ENCODE measurements at places on chromosomes 7 and 10. TPM values are rescaled to one million over a fixed set of nuclear protein-coding genes. Genes with fewer than 3 reads are reported as not detected.

Gene CDNF
- total RNA-seq = 2.6 TPM

Gene LIPN
- total RNA-seq = not detected

Gene ACTR3C
- total RNA-seq = 28.1 TPM

Gene HOXA7
- total RNA-seq = 2.1 TPM

DNA sequence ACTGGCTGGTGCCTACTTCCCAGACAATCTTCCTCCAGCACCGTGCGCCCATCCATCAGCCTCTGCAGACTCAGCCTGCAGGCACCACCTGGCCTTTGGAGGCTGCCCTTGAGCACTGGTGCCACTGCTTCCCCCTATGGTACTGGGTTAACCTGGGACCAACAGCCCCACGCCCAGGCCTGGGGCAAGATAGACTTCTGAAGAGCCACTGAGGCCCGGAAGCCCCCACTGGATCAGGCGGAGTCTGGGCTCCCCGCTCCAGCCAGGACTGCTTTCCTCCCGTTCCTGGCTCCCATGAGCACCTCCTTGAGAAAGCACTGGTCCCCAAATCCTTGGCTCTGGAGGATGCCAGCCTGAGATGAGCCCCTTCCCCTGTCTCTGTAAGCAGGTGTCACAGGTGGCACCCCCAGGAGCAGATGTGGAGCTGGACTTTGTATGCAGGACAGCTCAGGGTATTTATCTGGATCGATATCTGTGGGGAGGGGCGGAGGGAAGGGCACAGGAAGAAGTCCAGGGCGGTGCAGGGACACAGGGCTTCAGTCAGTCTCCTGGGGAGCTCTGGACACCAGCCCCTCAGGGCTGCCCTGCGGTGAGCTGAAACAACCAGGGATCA lies 206.5 kb upstream of the PPP2R2D start:
- no peak for DNase-seq

GRCh38 chr10:88253-88652 lies 39.2 kb upstream of the TUBB8 start:
- DNase-seq = peak; percentile 33

DNA sequence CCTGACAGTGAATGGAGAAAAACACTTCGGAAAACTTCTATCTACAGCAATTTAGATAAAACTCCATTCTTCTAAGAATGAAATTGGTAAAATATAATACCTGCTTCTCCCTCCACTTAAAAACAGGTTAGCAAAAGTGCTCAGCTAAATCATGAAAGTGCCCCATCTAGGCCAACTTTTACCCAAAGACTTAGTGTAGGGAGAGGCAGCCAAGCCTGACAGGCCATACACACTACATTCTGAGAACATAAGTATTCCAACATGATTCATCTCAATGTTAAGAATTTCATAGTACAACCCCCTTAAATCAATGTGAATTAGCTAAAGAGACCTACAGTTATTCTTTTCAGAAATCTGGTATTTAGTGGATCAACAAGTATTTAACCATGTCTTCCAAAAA lies 7.2 kb downstream of the FAM3C start:
- no peak for DNase-seq

DNA sequence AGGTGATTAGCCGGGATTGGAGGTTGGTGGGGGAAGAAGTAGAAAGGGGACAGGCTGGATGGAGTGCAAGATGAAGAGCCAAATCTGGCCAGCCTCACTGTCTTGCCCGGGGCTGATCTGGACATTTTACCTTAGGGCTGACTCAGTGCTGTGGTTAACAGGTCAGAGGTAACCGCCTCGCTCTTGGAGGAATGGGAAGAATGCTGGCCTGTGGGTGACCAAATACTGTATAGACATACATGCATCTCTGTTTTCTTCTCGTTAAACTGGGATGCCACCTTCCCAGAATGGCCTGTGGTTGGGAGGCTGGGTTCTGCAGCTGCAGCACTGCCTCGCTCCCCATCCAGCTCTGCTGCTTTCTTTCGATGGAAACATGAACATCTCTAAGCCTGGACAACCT lies 120.0 kb downstream of the SEC23IP start:
- no peak for DNase-seq

GRCh38 chr10:93293999-93294398 lies 188.1 kb downstream of the MYOF start:
- no peak for DNase-seq

DNA sequence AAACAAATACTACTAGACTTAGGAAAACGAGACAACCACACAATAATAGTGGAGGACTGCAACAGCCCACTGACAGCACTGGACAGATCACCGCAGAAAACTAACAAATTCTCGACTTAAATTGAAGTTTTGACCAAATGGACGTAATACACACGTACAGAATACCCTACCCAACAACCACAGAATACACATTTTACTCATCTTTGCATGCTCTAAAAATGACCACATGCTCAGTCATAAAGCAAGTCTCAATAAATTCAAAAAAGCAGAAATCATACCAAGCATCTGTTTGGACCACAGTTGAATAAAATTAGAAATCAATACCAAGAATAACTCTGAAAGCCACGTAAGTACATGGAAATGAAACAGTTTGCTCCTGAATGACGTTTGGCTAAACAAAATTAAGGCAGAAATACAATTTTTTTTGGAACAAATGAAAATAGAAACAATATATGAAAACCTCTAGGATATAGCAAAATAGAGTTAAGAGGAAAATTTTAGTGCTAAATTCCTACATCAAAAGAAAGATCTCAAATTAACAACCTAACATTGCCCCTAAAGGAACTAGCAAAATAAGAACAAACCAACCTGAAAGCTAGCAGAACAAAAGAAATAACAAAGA lies 30.6 kb downstream of the MAPK8 start:
- DNase-seq = no peak

DNA sequence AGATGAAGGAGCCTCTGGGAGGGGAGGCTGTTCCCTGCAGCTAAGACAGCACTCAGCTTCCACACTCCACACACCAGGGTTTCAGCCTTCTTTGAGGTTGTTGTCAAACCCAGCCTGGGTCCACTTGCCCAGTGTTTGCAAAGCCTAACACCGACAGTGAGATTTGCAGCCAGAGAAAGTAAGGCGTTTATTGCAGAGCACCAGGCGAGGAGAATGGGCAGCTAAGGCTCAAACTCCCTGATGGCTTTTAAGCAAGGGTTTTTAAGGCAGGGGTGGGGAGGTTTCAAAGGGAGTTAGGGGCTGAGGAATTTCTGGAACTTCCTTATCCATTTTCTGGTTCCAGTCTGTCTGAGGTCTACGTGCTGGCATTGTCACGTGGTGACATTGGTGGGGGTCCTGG lies 4.7 kb upstream of the ZNF775 start:
- DNase-seq = no peak

- no peak for DNase-seq
These were observed 12.7 kb downstream of the CNTNAP2 start for GRCh38 chr7:146129296-146129695.

Data from thyroid gland (tissue), 4 donors.